ENCODE measurements at places on chromosomes 5 and 9.

DNA sequence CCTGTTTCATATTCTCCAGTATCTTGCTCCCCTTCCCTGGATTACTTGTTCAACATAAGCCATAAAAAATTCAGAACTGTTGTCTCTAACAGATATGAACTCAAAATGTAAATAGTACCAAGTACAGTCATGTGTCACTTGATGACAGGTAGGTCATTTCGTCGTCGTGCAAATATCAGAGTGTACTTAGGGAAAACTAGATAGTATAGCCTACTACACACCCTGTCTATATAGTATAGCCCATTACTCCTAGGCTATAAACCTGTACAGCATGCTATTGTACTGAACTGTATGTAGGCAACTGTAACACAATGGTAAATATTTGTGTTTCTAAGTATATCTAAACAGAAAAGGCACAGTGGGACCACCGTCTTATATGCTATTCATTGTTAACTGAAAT is 39.1 kb downstream of the SMIM15 start:
- no peak for DNase-seq

DNA sequence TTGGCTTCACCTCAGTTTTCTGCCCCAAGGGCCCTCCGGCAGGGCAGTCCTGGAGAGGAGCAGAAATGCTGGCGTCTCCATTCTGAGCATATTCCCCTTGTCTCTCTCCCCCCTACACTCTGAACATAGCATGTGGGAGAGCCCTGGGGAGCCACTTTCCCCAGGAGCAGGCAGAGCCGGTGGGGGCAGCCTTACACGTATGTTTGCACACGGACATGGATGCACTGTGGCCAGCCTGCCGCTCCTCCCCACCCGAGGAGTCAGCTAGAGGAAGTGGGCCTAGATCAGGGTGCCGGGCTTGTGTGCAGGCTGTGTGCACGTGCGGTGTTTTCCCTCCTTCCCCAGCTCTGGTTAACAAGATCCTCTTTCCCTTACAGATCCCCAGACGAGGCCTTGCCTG is 25.4 kb upstream of the POMT1 start:
- DNase-seq: no peak

DNA sequence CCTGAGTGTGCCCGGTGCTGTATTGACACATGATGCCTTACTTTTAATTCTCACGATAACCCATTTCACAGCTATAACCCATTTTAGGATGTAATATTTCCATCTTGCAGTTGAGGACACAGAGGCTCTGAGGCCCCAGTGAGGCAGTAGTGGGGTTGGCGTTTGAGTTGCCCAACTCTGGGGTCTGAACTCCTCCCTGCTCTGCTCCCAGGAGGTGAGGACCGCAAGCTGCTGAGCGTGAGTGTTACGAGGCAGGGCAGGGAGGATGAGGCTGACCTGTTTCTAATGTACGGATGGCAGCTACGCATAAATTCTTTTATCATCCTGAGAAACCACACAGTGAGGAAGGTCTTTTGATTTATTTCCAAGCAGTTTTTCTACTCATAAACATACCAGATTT is 11.4 kb downstream of the LRRC8A start:
- no peak for DNase-seq

DNA sequence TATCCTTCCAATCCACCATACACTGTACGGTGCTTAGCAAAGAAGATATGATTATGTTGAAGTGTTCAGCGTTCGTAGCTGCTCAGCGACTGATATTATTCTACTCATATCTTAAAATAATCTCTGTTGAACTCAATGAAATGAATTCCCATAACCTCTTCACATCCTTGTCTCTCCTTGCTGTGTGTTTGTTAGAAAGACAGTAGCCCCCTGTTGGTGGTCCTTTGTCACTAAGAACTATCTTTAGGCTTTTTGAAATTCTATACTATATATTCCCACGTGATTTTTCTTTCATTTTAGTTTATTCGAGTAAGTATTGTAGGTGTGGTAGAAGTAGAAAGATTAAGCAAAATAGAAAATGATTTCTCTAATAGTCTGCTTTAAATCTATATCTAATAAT is 762.8 kb upstream of the WWC1 start:
- no peak for DNase-seq

GRCh38 chr9:35522187-35522586 is 32.3 kb downstream of the RUSC2 start:
- no peak for DNase-seq

- DNase-seq: peak; percentile 92
Measured at GRCh38 chr9:3525836-3526164, at the start of gene RFX3. Gene RFX3 (minus strand): TSS chr9:3526001. CDS start chr9:3395588, 130,413 bp downstream.

- no peak for DNase-seq
Measured at GRCh38 chr9:135339378-135339973, 140.1 kb upstream of the PPP1R26 start.

DNA sequence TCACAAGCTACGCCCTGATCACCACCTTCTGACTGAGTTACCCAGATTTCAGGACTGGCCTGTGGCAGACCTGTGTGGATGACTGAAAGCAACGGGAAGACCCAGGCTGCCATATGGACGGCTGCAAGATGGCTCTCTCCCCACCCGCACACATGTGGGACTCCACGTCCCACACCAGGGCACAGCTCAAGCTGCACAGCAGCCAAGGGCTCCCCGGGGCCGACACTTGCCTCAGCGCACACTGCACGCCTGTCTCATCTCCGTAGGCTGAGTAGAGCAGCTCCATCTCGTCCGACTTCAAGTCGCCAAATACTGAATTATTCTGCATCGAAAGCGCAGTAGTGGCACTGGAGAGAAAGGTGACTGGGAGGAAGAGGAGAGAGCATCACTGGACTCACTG is 14.5 kb downstream of the BRD9 start:
- no peak for DNase-seq

DNA sequence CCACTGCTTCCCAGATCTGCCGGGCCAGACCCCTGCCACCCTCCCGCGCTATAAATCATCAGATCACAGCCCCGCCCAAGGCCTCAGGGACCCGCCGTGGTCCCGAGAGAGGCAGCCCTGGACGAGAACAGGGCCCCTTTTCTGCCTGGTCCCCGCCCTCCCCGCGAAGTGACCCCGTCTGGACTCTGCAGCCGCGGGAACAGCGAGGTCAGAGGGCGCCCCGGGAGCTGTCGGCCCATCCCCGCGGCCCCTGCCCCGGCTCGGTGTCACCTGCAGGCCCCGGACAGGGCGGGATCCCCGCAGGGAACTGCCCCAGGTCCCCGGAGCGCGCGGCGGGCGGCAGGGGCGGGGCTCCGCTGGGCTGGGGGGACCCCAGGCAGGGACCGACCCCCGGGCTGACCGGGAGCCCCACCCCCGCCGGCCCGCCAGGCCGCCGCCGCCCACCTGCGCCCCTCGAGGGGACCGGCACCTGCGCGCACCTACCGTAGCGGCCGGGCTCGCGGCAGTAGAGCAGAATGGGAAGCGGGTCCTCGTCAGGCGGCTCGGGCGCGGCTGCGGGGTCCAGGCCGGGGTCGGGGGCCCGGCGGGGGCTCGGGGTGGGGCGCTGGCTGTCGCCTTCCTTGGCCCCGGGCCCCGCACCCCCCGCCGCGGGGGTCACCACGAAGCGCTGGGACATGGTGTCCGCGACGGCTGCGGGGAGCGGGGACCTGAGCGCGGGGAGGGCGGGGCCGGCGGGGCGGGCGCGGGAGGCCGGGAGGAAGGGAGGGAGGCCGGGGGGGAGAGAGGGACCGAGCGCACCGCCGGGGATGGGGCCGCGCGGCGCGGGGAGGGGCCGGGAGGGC is 43.5 kb upstream of the SLC12A7 start:
- DNase-seq: no peak

DNA sequence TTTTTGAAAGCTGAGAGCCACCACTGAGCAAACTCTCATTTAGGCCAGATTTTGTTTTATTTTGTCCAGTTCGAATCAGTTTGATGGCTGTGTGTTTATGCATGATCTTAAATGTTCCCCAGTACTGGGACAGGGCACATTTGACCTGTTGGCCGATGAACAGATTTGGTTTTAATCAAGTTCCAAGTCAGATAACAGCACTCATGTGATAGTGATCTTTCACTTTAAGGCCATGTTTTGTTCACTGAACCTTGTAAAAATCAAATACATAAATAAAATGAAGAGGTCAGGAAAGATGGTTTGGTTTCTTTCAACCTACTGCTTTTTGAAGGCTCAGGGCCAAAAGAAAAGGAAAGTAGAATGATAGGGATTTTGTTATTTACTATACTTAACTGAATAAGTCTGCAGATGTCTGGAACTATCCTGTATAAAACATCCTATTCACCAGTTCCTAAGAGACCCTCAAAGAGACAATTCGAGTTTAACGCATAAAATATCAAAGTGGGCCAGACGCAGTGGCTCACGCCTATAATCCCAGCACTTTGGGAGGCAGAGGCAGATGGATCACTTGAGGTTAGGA is 77.2 kb downstream of the PGM5 start:
- DNase-seq: no peak

- DNase-seq: no peak
Measured at GRCh38 chr9:126412905-126413304, 86.3 kb downstream of the MVB12B start.

- no peak for DNase-seq
Measured at GRCh38 chr9:121376214-121376830, 6.3 kb upstream of the STOM start.

GRCh38 chr9:10704720-10705119 is 91.9 kb upstream of the PTPRD start:
- DNase-seq: no peak

GRCh38 chr5:142857405-142857804 is 87.2 kb downstream of the ARHGAP26 start:
- no peak for DNase-seq

DNA sequence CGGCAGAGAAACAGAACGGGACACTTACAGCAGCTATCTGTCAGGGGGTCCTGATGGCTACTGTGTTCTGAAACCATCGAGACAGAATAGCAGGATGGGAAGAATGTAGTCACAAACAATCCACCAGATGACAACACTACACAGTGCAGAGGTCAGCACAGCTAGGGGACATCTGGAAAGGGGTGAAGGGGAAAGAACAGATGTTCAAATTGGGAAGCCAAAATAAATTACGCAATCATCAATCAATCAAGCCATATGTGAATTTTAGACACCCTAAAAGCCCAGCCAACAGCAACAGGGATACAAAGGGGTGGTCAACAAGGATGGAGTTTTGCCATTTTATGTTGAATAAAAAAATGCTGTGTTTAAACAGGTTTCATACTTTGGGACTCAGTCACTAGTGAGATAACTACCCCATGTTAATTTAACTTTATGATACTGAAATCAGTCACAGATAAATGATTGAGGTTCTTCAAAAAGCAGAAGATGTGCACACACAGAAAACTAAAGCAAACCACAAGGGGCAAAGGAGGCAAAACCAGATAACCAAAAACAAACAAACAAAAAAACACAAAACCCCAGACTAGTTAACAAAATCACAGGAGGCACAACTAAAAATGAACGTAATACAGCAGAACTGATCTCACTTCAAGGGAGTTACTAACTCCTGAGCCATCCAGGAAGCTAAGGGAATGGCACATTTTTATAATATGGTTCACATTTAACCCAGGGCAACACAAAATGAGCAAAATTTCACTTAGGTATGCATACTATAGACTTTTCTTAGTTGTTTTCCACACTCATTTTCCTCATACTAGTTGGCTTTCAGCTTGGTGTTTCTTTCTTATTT is 65.9 kb downstream of the HABP4 start:
- no peak for DNase-seq

GRCh38 chr9:14692470-14693250 is 572 bp downstream of the ZDHHC21 start:
- DNase-seq: peak; percentile 39

Data from activated naive CD8-positive, alpha-beta T cell treated with anti-CD3 and anti-CD28 coated beads, Interleukin-2, amount 50 U/mL, for 24 hours (primary cell).